ENCODE measurements at places on chromosomes 5 and 9.
A peak's percentile ranks its signal among the peaks of the same experiment; 100 is the strongest.

DNA sequence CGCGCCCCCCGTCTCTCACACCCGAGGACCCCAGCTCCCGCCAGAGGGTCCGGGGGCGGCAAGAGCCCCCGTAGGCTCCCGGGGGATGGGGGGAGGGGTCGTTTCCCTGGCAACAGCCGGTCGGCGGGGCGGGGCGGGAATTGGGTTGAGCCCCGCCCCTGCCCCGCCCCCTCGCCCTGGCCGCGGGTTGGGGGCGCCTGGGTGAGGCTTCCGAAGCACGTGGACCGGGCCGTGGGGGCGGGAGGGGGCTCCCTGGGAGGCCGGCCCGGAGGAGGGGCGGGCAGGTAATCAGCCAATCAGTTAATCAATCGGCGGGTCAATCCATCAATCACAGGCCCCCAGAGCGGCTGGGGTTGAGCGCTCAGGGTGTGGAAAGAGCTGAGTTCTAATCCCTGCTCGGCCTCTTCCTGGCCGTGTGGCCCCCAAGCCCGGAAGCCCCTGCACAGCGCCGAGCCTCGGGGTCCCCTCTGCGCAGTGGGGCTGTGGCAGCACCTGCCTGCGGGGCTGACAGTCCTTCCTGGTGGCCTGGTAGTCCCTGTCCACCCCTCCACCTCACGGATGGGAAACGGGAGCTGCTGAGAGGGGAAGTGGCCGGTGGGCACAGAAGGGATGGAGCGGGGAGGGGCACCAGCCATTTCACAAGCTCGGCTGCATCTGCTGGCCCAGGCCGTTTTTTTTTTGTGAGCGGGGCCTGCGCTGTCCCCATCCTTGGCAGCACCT is 174.2 kb upstream of the IER5L start:
- DNase-seq: no peak

DNA sequence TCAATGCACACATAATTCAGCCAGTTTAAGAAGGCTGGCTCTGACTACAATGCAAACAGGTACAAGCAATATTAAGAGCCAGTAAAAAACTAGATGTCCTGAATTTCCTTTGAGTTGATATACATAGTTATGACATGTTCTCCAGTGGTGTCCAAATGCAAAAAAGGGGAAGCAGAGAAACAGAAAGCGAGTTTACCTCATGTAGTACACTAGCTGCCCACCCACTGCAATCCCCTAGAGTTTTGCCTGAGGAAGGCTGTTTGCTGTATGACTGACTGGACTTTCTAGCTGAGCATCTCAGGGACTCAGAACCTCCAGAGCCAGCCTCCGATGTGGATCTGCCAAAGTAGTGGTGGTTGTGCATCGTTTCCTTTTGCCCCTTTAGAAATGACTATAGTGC is 44.8 kb upstream of the SLC1A3 start:
- DNase-seq: no peak

DNA sequence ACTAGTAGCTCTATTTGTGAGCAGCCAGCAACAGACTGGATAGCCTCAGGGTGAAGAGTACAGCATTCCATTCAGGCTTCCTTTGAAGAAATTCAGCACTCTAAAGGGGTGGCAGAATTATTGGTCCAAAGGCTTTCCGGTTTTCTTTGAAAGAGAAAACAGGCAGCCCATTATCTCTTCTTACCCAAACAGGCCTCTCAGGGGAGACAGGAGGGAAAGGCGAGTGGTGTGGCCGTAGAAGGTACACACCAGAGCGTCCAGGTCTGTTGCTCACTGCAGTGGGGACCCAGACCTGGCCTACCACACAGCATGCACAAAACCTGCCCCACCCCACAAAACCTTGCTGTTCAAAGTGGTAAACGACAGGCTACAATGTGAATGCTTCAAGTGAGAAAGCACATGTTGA is 83.3 kb downstream of the ZNF608 start:
- no peak for DNase-seq

DNA sequence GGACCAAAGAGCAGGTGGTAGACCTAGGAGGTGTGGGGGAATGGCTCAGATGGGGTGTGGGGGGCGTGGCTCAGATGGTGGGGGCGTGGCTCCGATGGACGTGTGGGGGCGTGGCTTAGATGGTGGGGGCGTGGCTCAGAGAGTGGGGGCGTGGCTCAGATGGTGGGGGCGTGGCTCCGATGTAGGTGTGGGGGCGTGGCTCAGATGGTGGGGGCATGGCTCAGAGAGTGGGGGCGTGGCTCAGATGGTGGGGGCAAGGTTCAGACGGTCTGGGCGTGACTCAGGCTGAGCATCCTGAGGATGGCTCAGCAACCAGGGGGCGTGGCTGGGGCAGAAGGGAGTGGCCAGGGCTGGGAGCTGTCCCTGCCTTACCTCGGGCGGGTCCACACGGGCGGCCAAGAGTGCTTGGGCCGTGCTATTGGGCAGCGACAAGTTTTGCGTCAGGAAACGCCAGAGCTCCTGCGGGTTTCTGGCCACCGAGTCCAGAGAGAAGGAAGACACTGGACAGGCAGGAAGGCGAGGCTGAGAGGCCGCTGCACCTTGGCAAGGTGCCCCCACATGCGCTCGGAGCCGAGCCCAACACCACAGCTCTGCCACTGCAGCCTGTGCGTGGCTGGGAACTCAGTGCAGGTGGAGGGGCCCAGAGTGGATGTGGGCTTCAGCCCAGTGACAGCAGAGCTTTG is 5.9 kb downstream of the ABCA2 start:
- DNase-seq: peak; percentile 78

DNA sequence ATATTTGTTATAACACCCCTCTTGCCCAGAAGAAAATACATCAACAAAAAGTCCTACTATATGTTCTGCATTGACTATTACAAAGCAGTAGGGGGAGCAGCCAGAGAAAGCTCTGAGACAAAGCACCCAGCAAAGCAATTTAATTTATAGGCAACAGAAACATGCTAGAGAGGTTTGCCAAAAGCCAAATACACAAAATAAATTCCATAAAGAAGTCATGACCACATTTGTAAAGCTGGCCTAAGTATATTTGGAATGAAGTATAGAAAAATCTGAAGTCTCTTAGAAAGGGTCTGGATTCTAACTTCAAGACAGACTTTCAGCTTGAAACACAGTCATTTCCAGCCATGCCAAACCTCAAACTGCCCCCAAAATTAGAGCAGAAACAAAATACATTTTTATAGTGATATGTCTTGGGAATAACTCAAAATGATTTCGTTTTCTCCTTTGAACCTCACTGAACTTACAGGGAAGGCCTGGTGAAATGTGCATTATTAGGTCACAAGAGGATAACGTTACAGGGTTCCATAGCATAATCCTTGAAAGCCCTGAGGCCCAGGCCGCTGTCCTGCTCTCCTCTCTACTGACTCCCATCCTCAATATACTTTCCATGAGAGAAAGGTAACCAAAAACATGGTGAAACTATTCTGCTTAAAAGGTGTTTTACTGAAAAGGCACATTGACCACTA is 451.8 kb downstream of the RAB3C start:
- peak; percentile 66 for DNase-seq

DNA sequence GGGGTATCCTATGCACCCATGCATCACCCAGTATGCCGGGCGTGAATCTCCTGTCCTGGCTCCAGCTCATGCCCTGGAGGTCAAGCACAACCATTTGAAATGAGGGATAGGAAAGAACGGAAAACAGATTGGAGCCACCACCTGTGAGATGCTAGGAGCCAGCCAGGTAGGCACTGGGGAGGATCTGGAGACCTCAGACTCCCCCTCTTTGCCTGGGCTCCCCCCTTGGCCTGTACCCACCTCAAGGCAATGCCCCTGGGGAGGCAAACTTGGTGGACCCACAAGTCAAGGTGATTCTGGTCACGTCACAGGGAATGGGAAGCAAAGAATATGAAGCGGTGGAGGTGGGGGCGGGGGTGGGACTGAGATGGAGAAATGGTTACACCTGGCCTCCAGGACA is 92.6 kb downstream of the PAX5 start:
- no peak for DNase-seq

- DNase-seq: no peak
Observed at GRCh38 chr9:128153947-128154695, 4.9 kb downstream of the LCN2 start.

DNA sequence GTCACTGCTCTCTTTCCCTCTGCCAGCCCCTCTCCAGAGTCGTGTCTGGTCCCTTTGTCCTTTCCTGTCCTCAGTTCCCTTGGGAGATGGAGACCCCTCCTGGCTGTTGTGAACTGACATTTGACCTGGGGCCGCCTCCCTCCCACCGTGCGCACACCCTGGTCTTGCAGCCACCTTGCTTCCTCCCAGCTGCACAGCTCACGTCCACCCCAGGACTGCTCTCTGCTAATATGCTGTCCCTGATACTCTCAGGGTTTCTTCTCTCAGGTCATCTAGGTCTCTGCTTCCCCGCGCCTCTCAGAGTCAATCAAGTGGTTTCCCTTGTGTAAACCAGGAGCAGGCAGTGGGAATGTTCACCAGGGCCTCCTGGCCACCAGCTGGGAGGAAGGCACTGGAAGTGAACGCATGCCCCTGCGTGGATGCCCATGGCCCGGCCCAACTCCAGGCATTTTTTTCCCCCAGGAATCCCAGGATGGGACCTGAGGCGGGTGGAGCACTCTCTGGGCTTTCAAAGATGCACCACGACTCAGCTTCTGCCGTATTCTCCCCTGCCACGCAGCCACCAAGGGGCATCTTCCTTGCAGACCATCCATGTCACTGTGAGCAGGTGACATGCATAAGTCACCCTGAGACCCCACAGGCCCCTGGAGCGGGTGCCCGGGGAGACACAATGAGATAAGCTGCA is 142.4 kb downstream of the OLFM1 start:
- DNase-seq: no peak

DNA sequence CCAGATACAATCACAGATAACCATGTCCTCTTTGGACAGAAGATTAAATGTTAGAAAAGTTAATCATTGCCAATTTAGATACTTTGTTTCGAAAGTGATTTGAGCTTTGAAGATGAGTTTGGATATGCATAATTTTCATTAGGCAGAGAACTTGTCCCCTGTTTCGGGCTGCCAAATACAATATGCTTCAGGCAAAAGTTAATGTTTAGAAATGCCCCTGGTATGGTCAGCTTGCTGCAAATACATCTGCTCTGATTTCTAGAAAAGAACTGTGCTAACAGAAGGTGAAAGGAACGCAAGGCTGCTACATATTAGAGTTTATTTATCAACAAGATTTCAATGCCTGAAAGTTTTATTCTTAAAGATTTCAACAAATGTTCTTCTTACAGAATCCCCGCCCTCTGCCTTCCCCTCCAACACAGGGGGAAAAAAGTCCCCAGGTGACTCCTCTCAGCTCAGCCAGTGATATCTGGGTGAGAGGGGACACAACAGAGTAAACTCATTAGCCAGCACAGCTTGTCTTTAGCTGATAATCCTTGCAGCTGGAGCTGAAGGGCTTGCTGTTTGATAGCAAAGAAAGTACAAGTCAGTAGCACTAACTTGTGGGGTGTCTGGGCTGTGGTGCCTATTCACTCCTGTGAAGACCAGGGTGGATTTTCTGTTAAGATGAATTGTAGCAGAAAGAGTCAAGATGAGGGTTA is 435.7 kb downstream of the DMAC1 start:
- no peak for DNase-seq

Measured in CD4-positive, alpha-beta T cell treated with Interleukin-17A for 1 hour (primary cell).